ENCODE measurements at places on chromosomes 13 and 19.

DNA sequence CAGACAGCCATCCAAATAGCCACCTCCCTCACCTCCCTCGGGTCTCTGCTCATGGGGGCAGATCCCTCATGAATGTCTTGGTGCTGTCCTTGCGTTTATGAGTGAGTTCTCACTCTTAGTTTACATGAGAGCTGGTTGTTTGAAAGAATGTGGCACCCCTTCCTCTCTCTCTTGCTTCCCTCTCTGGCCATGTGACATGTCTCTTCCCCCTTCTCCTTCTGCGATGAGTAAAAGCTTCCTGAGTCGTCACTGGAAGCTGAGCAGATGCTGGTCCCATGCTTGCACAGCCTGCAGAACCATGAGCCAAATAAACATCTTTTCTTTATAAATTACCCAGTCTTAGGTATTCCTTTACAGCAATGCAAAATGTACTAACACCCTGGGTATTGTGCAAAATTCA, 208.7 kb downstream of the LACC1 start:
- no peak for DNase-seq

DNA sequence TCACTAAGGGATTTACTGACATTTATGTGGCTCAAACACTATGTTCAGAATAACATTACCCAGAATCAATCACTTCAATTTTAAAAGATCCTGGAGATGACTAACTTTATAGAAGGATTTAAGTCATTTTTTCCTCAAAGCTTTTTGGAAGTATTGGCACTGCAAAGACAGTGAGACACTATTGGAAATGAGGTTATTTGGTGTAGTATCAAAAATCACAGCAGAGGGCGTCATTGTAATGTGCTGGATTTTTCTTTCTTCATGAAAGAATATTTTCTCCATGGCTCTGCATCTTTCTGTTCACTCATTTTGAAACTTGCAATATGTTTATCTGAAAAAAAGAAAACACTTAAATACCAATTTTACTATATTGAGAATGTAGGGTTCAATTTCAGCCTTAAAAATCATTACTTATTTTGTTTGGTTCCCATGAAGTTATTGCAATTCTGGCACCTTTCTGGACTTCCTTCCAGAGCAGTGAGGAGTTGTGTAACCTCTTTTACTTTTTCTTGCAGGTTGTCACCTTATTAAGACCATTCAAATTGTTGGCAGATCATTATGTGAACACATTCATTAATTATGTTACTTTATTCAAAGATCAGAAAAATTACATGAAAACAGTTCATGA, 3.7 kb upstream of the CSNK1A1L start:
- DNase-seq, result no peak

DNA sequence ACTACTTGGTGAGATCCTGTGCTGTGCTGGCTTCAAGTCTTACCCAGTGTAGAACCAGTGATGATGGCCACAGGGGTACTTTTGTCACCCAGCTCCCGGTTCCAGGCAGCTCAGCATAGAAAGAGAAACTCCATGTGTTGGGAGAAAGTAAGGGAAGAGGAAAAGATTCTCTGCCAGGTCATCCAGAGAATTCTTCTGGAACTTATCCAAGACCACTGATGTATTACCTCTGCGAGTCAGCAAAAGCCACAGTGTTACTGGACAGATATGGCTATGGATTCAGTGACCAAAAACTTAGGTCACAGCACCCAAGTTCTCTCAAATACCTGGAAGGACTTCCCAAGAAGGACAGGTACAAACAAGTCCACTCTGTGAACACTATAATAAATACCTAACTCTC, 399.5 kb upstream of the MIR17HG start:
- DNase-seq, result no peak

DNA sequence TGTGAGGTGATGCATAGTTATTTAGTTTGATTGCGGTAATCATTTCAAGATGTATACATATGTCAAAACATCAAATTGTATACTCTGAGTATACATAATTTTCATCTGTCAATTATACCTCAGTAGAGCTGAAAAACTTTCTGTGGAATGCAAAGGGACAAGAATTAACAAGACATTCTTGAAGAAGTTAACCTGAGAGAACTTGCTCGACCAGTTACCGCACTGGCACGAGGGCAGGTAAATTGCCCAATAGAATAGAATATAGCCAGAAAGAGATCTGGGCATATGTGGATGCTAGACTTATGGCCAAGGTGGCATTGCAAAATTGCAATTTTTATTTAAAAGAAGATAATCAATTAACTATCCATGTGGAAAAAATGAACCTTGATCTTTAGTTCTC, 42.3 kb upstream of the GJB6 start:
- no peak for DNase-seq

DNA sequence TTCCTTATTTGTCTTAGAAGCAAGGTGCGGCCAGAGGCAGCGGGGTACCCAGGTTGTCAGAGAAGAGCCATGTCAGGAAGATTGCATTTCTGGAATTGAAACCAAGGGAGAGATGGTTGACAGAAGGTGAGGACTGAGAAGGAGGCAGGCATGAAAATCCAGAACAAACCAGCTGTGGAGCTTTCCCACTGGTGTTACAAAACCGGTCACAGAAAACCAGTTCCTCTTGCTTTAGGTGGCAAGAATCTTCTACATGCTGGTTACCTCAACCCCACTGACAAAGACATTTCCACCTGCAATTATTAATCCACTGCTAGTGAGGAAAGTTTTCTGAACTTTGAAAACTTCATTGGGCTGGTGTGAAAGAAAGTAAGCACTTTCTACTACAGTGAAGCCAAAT, 64.0 kb upstream of the MED4 start:
- DNase-seq, result no peak

- no peak for DNase-seq
These were observed 164.8 kb upstream of the ZNF536 start for GRCh38 chr19:30207357-30207756.

DNA sequence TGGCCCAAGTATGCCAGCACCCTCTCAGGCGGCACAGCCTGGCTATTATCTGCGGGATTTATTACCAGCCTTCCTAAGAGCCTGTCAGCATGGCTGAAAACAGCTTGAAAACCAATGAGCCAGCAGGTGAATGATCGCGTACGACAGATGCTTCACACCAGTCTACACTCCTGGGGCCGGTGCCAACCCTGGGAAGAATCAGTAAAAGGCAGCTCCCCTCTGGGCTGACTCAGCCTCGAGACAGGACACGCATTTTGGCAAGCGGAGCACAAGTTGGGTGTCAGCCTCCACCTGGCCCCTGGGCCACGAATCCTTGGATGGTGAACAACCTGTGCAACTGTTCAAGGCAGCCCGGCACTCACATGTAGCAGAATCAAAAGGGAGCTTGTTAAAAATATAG, 15.6 kb downstream of the EMP3 start:
- no peak for DNase-seq

DNA sequence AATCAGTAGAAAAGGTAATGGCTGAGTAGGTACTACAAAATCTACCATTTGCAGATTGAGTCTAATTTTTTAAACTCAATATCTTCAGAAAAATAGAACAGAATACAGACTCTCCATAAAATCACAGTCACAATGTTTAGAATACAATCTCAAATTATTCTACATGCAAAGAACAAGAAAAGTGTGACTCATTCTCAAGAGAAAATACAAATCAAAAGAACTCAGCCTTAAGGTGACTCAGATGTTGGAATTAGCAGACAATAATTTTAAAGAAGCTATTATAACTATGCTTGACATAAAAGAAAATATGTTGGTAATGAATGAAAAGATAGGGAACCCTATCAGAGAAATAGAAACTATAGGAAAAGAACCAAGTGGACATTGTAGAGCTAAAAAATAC, 78.9 kb downstream of the RXFP2 start:
- no peak for DNase-seq

- peak; percentile 97 for DNase-seq
These were observed at the start of gene NR2C2AP for GRCh38 chr19:19203012-19203856. Gene NR2C2AP (minus strand): TSS chr19:19203414. CDS start chr19:19203060, 354 bp downstream.

- no peak for DNase-seq
These were observed at the start of gene KCNN1 for GRCh38 chr19:17966550-17967256. Gene KCNN1 (plus strand): TSS chr19:17967107. CDS start chr19:17973889, 6,782 bp downstream.

DNA sequence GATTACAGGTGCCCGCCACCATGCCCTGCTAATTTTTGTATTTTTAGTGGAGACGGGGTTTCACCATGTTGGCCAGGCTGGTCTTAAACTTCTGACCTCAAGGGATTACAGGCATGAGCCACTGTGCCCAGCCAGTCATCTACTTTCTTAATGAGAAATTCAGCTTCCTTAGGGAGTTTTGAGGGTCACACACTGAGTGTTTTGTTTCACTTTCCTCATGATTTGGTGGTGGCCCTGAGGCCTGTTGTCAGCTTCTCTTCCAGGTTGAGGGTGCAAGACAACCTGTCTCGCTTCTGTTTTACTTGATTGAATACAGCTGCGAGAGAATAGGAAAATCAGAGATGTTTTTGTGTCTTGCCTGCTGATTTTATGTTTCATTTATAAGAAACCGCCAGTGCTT, 9.9 kb downstream of the FRY start:
- no peak for DNase-seq

- no peak for DNase-seq
These were observed 100.0 kb downstream of the RNF17 start for GRCh38 chr13:24863748-24864540.

- DNase-seq, result no peak
These were observed 20.8 kb downstream of the PRAM1 start for GRCh38 chr19:8481616-8482015.

GRCh38 chr13:110347535-110348308, 40.6 kb downstream of the COL4A2 start:
- DNase-seq, result no peak

All from activated CD8-positive, alpha-beta T cell treated with anti-CD3 and anti-CD28 coated beads for 36 hours (primary cell).